Ascending aorta (tissue), 2 donors: ENCODE measurements at places on chromosomes 11 and 22. TPM values are rescaled to one million over a fixed set of nuclear protein-coding genes. Genes with fewer than 3 reads are reported as not detected.

GRCh38 chr11:121213362-121213893, 79.1 kb upstream of the SC5D start:
- no peaks in the 10 kb centered on the region for H3K4me1 ChIP-seq
- no peak for DNase-seq
- no peaks in the 10 kb centered on the region for H3K27me3 ChIP-seq
- H3K27ac ChIP-seq, result no peak overlapping the region
- no peaks in the 10 kb centered on the region for H3K36me3 ChIP-seq

DNA sequence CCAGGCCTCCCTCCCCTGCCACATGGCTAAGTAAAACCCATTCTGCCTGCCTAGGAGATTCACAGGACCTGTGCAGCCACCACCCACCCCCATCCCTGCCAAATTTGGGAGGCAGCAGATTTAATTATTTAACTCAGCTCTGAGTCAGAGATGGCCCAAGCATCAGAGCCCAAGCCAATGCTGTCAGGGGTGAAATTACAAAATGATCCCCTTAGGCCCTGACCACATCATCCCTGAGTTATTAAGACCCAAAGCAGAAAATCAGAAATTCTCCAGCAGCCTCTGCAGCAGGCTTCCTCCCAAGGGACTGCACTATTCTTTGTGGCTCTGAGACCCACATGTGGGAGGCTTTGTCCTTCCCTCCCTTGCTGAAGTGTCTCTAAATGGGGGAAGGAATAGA, 52.8 kb upstream of the RRAS2 start:
- DNase-seq, result no peak
- H3K4me1 ChIP-seq, result no peaks in the 10 kb centered on the region
- no peaks in the 10 kb centered on the region for H3K36me3 ChIP-seq

- H3K4me1 ChIP-seq, result no peaks in the 10 kb centered on the region
- no peak for DNase-seq
- H3K27ac ChIP-seq, result no peak overlapping the region
- no peak overlapping the region for H3K4me3 ChIP-seq
- H3K27me3 ChIP-seq, result no peaks in the 10 kb centered on the region
Measured at GRCh38 chr11:107427569-107428180, 29.9 kb downstream of the CWF19L2 start.

DNA sequence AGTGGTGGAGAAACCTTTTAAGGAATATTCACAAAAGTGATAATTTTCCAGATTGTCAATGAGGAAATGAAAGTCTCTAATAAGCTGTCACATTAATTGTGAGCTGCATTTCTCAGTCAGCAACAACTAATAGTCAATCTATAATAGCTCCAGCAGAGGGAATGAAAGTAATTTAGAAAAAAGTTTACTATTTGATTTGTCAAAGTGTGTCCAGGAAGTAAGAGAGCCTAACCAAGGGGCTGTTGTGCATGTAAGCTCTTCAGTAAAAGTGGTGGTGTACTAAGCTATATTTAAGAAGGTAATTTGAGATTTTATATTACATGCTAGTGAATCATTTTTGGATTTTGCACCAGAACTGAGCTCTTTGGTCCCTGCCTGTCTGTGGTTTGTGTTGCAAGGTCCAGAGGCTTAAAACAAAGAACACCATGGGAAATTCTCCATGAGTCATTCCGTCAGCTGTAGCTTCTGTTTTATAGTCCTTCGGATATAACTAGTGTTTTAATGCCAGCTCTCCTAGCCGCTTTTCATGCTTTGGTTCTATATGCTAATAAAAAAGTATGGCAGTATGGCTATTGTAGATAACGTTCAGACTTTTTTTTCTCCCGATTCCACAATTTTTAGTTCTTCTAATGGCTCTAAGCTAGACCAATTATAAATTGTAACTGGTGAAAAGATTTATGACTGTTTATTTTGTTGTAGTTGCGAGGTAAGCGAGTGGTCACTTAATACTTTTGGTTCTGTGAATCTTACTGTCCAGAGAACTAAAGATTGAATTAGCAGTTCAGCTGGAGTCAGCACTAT, 64.6 kb downstream of the ARHGEF12 start:
- H3K27ac ChIP-seq, result no peak overlapping the region
- H3K4me1 ChIP-seq, result no peaks in the 10 kb centered on the region
- no peak for DNase-seq
- H3K36me3 ChIP-seq, result no peaks in the 10 kb centered on the region
- peak overlapping the region; percentile 5 for H3K4me3 ChIP-seq
- no peaks in the 10 kb centered on the region for H3K27me3 ChIP-seq

- DNase-seq, result no peak
- H3K4me3 ChIP-seq, result no peak overlapping the region
- H3K36me3 ChIP-seq, result no peaks in the 10 kb centered on the region
Measured at GRCh38 chr11:14424096-14424495, 65.1 kb upstream of the RRAS2 start.

DNA sequence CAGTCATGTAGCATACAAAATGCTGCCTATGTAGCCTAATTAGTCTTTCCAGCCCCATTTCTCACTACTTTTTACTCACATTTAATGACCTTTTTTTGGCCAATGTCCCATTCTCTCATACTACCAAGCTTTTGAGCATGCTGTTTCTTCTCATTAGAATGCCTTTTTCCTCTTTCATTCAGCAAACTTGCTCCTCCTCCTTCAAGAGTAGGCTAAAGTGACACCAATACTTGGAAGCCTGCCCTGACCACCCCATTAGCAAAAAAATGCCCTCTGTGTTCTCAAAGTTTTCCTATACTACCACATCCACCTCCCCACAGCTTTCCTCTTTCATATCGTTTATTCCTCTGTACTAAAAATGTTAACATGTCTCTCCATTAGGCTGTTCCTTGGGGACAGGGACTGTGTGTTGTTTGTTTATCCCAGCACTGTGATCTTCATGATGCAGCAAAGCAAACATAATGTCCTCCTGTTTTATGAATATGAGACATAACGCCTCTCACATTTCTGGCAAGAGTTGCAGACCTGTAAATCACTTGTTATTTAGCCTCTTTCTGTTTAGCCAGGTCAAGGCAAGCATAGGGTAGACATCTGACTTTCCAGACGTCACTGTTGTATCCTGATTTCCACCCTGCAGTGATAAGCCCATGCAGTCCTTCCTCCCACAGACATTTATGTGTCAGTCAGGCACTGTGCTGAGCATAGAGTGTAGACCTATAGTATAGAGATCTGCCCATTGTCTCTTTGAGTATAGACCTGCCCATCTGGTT, 62.0 kb upstream of the UCP3 start:
- no peaks in the 10 kb centered on the region for H3K4me1 ChIP-seq
- H3K4me3 ChIP-seq, result no peak overlapping the region
- DNase-seq, result no peak
- peaks cover 50% of the 10 kb centered on the region for H3K36me3 ChIP-seq
- no peaks in the 10 kb centered on the region for H3K27me3 ChIP-seq
- H3K27ac ChIP-seq, result no peak overlapping the region

- DNase-seq, result no peak
- H3K27ac ChIP-seq, result no peak overlapping the region
- H3K36me3 ChIP-seq, result no peaks in the 10 kb centered on the region
- no peak overlapping the region for H3K4me3 ChIP-seq
- H3K27me3 ChIP-seq, result no peaks in the 10 kb centered on the region
Measured at GRCh38 chr22:32361257-32361656, 3.6 kb downstream of the RFPL3 start.

DNA sequence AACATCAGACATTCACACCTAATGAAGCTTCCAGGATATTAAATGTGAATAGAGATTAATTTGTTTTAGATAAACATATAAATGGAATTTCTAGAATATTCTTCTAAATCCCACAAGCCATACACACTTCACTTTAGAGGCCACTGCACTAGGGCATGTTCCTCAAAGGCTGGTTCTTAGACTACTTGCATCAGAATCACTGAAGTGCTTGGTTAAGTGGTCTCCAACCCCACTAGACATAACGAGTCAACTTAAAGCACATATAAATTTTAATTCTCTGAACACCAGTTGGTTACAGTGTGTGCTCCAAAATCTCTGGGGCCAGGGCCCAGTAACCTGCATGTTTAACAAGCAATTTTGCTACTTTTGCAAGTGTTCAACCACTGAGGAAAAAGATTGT, 7.9 kb upstream of the ALKBH8 start:
- no peak overlapping the region for H3K27ac ChIP-seq
- no peaks in the 10 kb centered on the region for H3K36me3 ChIP-seq
- H3K4me3 ChIP-seq, result no peak overlapping the region
- no peak for DNase-seq
- no peaks in the 10 kb centered on the region for H3K4me1 ChIP-seq

DNA sequence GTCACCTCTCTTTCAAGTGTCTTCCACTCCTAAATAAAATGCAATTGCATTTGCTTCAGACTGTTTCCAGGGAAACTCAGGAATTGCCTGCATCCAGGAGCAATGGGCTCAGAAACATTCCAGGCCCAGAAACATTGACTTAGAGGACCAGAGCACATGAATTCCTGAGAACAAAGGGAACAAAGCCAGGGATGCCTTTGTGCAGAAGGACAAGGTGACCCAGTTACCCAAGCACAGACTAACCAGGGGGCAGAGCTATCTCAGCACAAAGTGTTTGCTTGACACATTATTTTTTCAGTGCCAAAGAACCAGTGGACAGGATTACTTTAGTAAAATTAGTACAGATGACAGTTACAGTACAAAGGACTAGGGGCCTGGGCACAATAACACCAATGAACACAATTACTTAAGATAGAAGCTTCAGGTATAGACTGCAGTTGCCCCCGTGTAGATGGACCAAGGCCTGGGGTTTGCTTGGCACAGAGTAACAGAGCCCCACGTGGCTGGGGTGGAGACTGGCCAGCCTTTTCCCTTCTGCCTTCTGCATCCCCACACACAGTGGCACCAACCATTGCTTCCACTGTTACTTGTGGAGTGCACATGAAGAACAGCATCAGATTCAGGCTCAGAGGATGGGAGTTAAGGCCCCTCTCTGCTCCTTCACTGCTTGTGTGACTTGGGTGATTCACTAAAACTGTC, 500.8 kb downstream of the INSC start:
- no peaks in the 10 kb centered on the region for H3K27me3 ChIP-seq
- H3K4me1 ChIP-seq, result no peaks in the 10 kb centered on the region
- no peak overlapping the region for H3K4me3 ChIP-seq

GRCh38 chr11:115784796-115785521, 280.7 kb upstream of the CADM1 start:
- no peaks in the 10 kb centered on the region for H3K27me3 ChIP-seq
- H3K4me3 ChIP-seq, result no peak overlapping the region
- no peaks in the 10 kb centered on the region for H3K36me3 ChIP-seq
- no peak for DNase-seq

- no peak overlapping the region for H3K27ac ChIP-seq
- no peaks in the 10 kb centered on the region for H3K27me3 ChIP-seq
Measured at GRCh38 chr11:69287968-69288882, 5.7 kb upstream of the MYEOV start.

DNA sequence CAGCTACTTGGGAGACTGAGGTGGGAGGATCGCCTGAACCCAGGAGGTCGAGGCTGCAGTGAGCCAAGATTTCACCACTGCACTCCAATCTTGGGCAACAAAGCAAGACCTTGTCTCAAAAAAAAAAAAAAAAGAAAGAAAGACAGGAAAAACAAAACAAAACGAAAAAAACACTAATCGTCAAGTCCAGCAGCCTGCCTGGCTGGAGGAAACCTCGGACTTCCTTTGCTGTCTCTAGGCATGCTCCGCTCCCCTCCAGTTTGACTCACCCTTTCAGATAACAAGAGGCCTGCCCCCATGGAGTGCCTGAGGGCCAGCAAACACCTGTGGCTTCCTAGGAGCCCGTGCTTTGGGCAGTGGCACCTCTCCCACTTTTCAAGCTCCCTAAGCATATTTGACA, 28.8 kb upstream of the CHKA start:
- no peaks in the 10 kb centered on the region for H3K36me3 ChIP-seq
- no peak for DNase-seq
- no peak overlapping the region for H3K4me3 ChIP-seq
- H3K27me3 ChIP-seq, result no peaks in the 10 kb centered on the region
- no peak overlapping the region for H3K27ac ChIP-seq

- no peaks in the 10 kb centered on the region for H3K4me1 ChIP-seq
- no peak overlapping the region for H3K27ac ChIP-seq
- H3K27me3 ChIP-seq, result no peaks in the 10 kb centered on the region
Measured at GRCh38 chr11:108364159-108364558, 103.2 kb downstream of the C11orf65 start.

DNA sequence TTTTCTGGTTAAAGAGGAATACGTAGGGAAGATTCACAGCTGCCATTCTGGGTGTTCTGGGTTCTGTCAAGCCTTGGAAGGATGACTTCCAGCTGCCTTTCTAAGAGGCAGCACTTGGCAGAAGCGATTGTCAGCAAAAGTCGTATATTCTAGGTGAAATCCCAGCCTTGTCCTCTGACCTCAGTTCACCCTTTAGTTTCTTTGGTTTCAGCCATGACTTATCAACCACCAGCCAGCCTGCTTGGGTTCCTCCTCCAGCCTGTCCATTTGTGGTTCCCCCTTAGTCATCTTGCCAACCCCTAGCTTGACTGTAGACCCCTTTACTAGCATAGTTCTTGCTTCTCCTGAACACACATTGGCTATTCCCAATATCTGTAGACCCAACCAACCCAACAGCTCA, 102.3 kb upstream of the CD44 start:
- H3K4me1 ChIP-seq, result no peaks in the 10 kb centered on the region
- no peak for DNase-seq
- no peak overlapping the region for H3K4me3 ChIP-seq
- H3K27ac ChIP-seq, result no peak overlapping the region
- H3K36me3 ChIP-seq, result no peaks in the 10 kb centered on the region

- no peaks in the 10 kb centered on the region for H3K36me3 ChIP-seq
- H3K27ac ChIP-seq, result peak overlapping the region; percentile 98
- H3K27me3 ChIP-seq, result no peaks in the 10 kb centered on the region
- no peaks in the 10 kb centered on the region for H3K4me1 ChIP-seq
Measured at GRCh38 chr11:114399490-114400215, 658 bp downstream of the C11orf71 start.

- no peak overlapping the region for H3K27ac ChIP-seq
- no peaks in the 10 kb centered on the region for H3K36me3 ChIP-seq
- H3K4me1 ChIP-seq, result peaks cover 9% of the 10 kb centered on the region
- no peaks in the 10 kb centered on the region for H3K27me3 ChIP-seq
- no peak for DNase-seq
Measured at GRCh38 chr11:44097821-44098220, 2.3 kb downstream of the EXT2 start.

GRCh38 chr22:39514373-39514973, 5.9 kb upstream of the ATF4 start:
- H3K27ac ChIP-seq, result no peak overlapping the region
- H3K4me1 ChIP-seq, result peaks cover 5% of the 10 kb centered on the region
- DNase-seq, result no peak
- H3K4me3 ChIP-seq, result no peak overlapping the region
- no peaks in the 10 kb centered on the region for H3K27me3 ChIP-seq

GRCh38 chr11:45983471-45983845, 61.0 kb downstream of the LARGE2 start:
- no peak for DNase-seq
- H3K36me3 ChIP-seq, result peaks cover 9% of the 10 kb centered on the region
- H3K27me3 ChIP-seq, result no peaks in the 10 kb centered on the region
- peak overlapping the region; percentile 46 for H3K27ac ChIP-seq

- no peak overlapping the region for H3K27ac ChIP-seq
- H3K4me3 ChIP-seq, result no peak overlapping the region
- H3K27me3 ChIP-seq, result no peaks in the 10 kb centered on the region
- peaks cover 5% of the 10 kb centered on the region for H3K4me1 ChIP-seq
Measured at GRCh38 chr11:69501891-69502860, 20.7 kb downstream of the LINC01488 start.

SAC3D1 gene
- total RNA-seq, result 19.6 TPM

YAP1 gene
- 516 TPM for total RNA-seq

CDC42EP2 gene
- 20.6 TPM for total RNA-seq

TEAD1 gene
- total RNA-seq, result 112 TPM

GPHA2 gene
- total RNA-seq, result not detected

PNPLA3 gene
- total RNA-seq, result not detected

ETS1 gene
- total RNA-seq, result 88.0 TPM

ASPHD2 gene
- 0.32 TPM for total RNA-seq

PKP3 gene
- not detected for total RNA-seq

APOBEC3H gene
- total RNA-seq, result not detected

OR2AT4 gene
- total RNA-seq, result not detected

JAM3 gene
- total RNA-seq, result 59.8 TPM

DENND5A gene
- 111 TPM for total RNA-seq

OR2D2 gene
- not detected for total RNA-seq

MPPED2 gene
- total RNA-seq, result 5.3 TPM
